ENCODE measurements at places on chromosomes 7 and 10. TPM values are rescaled to one million over a fixed set of nuclear protein-coding genes. Genes with fewer than 3 reads are reported as not detected.
A peak's percentile ranks its signal among the peaks of the same experiment; 100 is the strongest.

DNA sequence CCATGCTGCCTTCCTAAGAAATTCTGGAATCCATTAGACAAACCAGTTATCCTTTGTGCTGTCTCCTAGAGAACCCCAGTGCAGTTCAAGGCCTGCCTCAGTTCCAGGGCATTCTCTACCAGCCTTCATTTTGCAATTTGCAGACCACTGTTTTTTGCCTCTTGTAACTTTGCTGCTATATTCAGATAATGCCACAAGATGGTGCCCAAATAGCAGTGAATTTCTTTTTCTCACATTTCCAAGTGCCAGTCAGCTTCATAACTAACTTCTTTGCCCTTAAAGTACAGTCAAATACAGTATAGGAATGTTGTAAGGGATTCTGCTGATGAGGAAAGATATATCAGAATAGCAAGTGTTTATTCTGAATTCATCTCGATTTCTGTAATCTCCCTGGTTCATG is 25.2 kb downstream of the LOXL4 start:
- H3K4me1 ChIP-seq: no peaks in the 10 kb centered on the region
- no peak for DNase-seq
- H3K36me3 ChIP-seq: peaks cover 82% of the 10 kb centered on the region
- no peak overlapping the region for H3K4me3 ChIP-seq
- H3K27me3 ChIP-seq: no peaks in the 10 kb centered on the region

DNA sequence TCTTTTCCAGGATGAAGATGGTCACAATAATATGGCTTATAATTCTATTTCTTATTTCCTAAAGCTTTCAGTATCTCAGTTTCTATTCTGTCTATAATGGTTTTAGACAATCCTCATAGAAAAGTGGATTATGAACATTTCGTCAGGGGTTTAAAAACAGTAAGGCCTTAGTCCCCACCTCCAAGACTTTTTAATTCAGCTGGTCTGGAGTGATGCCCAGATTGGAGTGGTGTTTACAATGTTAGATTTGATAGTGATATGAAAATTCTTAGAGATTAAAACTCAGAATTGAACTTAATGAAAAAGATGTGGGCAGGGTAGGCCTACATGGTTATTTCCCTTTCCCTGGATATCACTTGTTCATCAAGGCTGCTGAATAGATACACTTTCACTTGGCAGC is 1238.3 kb downstream of the SORCS3 start:
- no peaks in the 10 kb centered on the region for H3K36me3 ChIP-seq
- no peak overlapping the region for H3K27ac ChIP-seq
- H3K4me3 ChIP-seq: no peak overlapping the region
- no peaks in the 10 kb centered on the region for H3K27me3 ChIP-seq

GRCh38 chr7:21996641-21997040 is 50.9 kb upstream of the CDCA7L start:
- no peaks in the 10 kb centered on the region for H3K27me3 ChIP-seq
- no peaks in the 10 kb centered on the region for H3K36me3 ChIP-seq
- no peak for DNase-seq
- H3K4me1 ChIP-seq: no peaks in the 10 kb centered on the region
- no peak overlapping the region for H3K4me3 ChIP-seq
- H3K27ac ChIP-seq: no peak overlapping the region

- H3K27me3 ChIP-seq: no peaks in the 10 kb centered on the region
- no peaks in the 10 kb centered on the region for H3K36me3 ChIP-seq
- no peaks in the 10 kb centered on the region for H3K4me1 ChIP-seq
- H3K4me3 ChIP-seq: no peak overlapping the region
- no peak overlapping the region for H3K27ac ChIP-seq
Measured at GRCh38 chr7:97818066-97818663, 54.0 kb downstream of the ASNS start.

DNA sequence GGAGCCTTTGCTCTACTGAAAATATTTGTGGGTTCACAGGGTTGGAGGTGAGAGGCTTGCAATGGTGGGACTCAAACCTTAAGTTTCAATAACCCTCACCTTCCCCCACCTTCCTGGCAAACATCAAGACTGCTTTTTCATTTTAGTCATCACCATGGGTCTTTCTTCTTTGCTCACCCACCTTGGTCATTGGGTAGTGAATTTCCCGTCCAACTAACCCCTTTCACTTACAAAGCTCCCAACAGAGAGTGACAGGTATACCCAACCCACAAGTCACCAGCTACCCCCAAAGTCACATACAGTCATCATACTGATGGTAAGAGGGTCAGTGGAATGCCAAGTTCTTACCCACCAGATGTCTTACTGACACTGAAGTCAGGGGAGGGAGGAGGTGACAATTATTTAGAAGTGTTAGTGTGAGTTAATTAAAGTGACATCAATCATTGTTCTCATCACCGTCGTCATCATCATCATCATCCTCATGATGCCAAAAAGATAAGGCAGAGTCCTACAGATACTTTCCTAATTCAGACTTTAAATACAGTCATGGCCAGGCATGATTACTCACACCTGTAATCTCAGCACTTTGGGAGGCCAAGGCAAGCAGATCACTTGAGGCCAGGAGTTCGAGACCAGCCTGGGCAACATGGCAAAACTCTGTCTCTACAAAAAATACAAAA is 49.0 kb downstream of the PIK3AP1 start:
- no peaks in the 10 kb centered on the region for H3K36me3 ChIP-seq
- H3K27ac ChIP-seq: no peak overlapping the region
- peaks cover 13% of the 10 kb centered on the region for H3K4me1 ChIP-seq
- no peak for DNase-seq
- no peak overlapping the region for H3K4me3 ChIP-seq

GRCh38 chr10:133307776-133308420 is 774 bp downstream of the TUBGCP2 start:
- peaks cover 42% of the 10 kb centered on the region for H3K36me3 ChIP-seq
- peak overlapping the region; percentile 100 for H3K4me3 ChIP-seq
- no peaks in the 10 kb centered on the region for H3K27me3 ChIP-seq
- DNase-seq: peak; percentile 91

GRCh38 chr10:130341356-130341755 is 205.2 kb downstream of the GLRX3 start:
- no peaks in the 10 kb centered on the region for H3K36me3 ChIP-seq
- no peaks in the 10 kb centered on the region for H3K27me3 ChIP-seq

DNA sequence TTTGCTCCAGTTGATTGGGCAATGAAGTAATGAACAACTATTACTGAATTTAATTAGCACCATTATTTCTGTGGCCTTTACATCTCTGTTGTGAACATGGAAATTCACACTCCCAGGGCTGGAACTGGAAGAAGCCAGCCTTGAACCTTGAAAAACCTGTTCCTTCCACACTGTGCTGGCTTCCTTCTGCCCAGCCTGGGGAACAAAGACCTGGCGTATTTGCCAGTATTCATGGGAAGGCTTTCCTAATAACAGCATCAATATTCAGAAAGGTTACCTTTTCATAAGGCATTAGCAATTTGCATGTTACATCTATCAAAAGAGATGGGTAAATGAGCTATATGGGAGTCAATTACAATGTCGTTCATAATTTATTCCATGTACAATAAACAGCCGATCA is 1.3 kb downstream of the C10orf90 start:
- no peaks in the 10 kb centered on the region for H3K4me1 ChIP-seq
- DNase-seq: no peak
- no peak overlapping the region for H3K27ac ChIP-seq
- H3K27me3 ChIP-seq: no peaks in the 10 kb centered on the region
- H3K36me3 ChIP-seq: no peaks in the 10 kb centered on the region

- no peak for DNase-seq
- H3K27ac ChIP-seq: no peak overlapping the region
- peaks cover 12% of the 10 kb centered on the region for H3K27me3 ChIP-seq
- H3K36me3 ChIP-seq: no peaks in the 10 kb centered on the region
Measured at GRCh38 chr7:71746006-71746405, 614.1 kb downstream of the GALNT17 start.

GRCh38 chr10:132889556-132889955 is 52.8 kb downstream of the CFAP46 start:
- no peaks in the 10 kb centered on the region for H3K4me1 ChIP-seq
- peaks cover 68% of the 10 kb centered on the region for H3K27me3 ChIP-seq
- no peak overlapping the region for H3K27ac ChIP-seq
- H3K36me3 ChIP-seq: no peaks in the 10 kb centered on the region

DNA sequence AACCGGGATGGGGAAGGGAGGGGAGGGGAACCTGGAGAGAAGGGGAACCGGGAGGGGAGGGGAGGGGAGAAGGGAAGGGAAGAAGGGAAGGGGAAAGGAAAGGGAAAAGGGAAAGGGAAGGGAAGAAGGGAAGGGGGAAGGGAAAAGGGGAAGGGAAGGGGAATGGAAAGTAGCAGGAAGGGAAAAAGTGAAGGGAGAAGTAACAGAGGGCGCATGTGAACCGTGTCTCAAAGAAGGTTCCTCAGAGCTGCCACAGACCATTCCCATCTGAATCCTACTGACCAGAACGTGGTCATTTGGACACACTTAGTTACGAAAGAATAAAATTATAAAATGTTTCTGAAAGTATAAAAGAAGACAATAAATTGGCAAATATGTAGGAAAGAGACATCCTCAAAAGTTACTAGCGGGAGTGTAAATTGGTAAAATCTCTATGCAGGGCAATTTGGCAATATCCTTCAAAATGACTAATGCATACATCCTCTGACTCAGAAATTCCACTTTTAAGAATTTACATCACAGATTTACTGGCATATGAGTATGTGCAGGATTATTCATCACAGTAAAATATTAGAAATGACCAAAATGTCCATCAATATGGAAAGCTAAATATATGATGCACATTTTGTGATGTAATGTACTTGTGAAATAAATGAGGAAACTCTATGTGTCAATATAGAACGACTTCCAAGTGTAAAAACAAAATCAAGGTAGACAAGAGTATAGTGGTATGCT is 12.9 kb downstream of the C10orf67 start:
- no peaks in the 10 kb centered on the region for H3K27me3 ChIP-seq
- H3K27ac ChIP-seq: no peak overlapping the region
- no peaks in the 10 kb centered on the region for H3K36me3 ChIP-seq
- no peak for DNase-seq

- DNase-seq: no peak
- H3K4me3 ChIP-seq: no peak overlapping the region
- H3K27me3 ChIP-seq: no peaks in the 10 kb centered on the region
- no peaks in the 10 kb centered on the region for H3K36me3 ChIP-seq
Measured at GRCh38 chr7:18520450-18521235, 25.1 kb downstream of the HDAC9 start.

GRCh38 chr10:83075016-83075814 is 1064.1 kb upstream of the GHITM start:
- no peaks in the 10 kb centered on the region for H3K4me1 ChIP-seq
- no peak overlapping the region for H3K27ac ChIP-seq

DNA sequence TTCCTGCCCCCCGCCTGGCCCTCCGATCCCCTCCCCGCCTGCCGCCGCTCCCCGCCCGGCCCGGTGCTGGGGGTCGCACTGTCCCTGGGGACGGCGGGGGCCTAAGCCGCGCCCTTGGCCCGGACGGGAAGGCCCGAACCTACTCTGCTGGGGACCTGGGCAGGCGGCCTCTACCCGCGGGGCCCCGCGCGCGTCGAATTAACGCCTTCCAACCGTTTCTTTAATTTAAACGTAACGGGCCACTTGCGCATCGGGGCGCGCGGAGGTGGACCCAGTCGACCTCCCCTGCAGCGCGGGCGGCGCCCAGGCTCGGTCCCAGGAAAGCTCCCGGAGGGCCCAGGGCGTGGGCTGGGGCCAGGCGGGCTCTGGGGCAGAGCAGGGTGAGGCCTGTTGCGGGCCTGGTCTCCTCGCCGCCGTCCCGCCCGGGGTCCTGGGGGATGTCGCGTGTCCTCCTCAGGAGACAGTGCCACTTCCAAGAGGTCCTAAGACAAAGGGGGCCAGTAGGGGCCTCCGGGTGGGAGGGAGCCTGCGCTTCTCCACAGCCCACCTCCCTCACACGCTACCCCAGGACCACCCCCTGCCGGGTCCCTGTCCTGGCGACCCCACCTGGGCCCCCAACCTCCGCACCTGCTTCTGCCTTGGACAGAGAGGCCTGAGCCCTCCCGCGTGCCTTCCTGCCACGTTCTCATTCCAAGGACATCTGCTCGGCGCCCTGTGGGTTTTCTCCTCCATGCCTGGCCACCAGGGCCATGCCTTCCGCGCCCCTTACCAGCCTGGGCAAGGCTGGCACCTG is 658 bp upstream of the PTPRN2 start:
- peak overlapping the region; percentile 51 for H3K4me3 ChIP-seq
- H3K27ac ChIP-seq: no peak overlapping the region
- H3K36me3 ChIP-seq: no peaks in the 10 kb centered on the region
- H3K27me3 ChIP-seq: peaks cover 28% of the 10 kb centered on the region
- peak; percentile 55 for DNase-seq

DNA sequence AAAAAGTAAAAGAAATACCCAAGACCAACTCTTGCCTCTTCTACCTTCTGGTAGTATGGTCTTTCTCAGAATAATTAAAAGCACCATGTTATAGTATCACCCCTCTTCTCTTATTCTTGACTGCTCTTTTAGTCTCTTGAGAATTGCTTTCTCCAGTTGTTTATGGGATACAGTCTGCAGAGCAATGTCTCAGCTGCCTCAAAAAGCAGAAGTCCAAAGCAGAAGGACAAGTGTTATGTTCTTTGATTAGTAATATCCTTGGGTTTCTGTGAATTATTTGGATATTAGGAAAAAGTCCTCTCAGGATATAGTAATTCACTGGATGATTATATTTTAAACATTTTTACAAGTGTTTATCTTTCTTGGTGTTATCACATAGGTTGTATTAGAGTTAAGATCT is 7.4 kb downstream of the TAS2R41 start:
- no peak overlapping the region for H3K27ac ChIP-seq
- H3K4me3 ChIP-seq: no peak overlapping the region
- H3K4me1 ChIP-seq: no peaks in the 10 kb centered on the region

DNA sequence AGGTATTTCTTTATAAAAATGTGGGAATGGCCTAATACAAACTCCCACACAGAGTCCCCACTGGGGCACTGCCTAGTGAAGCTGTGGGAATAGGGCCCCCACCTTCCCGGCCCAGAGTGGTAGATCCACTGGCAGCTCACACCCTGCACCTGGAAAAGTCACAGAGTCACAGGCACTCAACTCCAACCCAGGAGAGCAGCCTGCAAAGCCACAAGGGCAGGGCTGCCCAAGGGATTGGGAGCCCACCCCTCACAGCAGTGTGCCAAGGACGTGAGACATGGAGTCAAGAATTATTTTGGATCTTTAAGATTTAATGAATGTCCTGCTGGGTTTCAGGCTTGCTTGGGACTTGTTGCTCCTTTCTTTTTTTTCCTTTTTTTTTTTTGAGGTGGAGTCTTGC is 5.3 kb upstream of the DNAJC12 start:
- peak overlapping the region; percentile 24 for H3K27ac ChIP-seq
- no peaks in the 10 kb centered on the region for H3K36me3 ChIP-seq
- no peak for DNase-seq
- peaks cover 1% of the 10 kb centered on the region for H3K4me1 ChIP-seq

GRCh38 chr7:115230882-115231571 is 309.1 kb downstream of the MDFIC start:
- H3K4me3 ChIP-seq: no peak overlapping the region
- no peaks in the 10 kb centered on the region for H3K27me3 ChIP-seq
- peaks cover 9% of the 10 kb centered on the region for H3K4me1 ChIP-seq
- peak; percentile 73 for DNase-seq
- H3K36me3 ChIP-seq: no peaks in the 10 kb centered on the region
- H3K27ac ChIP-seq: no peak overlapping the region

GRCh38 chr7:130996833-130997231 is 262.8 kb upstream of the KLF14 start:
- no peak overlapping the region for H3K4me3 ChIP-seq
- DNase-seq: peak; percentile 59
- H3K36me3 ChIP-seq: peaks cover 16% of the 10 kb centered on the region
- H3K27me3 ChIP-seq: no peaks in the 10 kb centered on the region

RASSF4 gene
- total RNA-seq: 74.5 TPM

UPK3BL2 gene
- total RNA-seq: 0.89 TPM

CACNA2D1 gene
- 72.7 TPM for total RNA-seq

NEBL gene
- 7.0 TPM for total RNA-seq

KIF11 gene
- 1.2 TPM for total RNA-seq

SPAG6 gene
- total RNA-seq: not detected

TMEM130 gene
- not detected for total RNA-seq

STX1A gene
- total RNA-seq: 57.2 TPM
